ENCODE measurements at places on chromosomes 5 and 9. TPM values are rescaled to one million over a fixed set of nuclear protein-coding genes. Genes with fewer than 3 reads are reported as not detected.

DNA sequence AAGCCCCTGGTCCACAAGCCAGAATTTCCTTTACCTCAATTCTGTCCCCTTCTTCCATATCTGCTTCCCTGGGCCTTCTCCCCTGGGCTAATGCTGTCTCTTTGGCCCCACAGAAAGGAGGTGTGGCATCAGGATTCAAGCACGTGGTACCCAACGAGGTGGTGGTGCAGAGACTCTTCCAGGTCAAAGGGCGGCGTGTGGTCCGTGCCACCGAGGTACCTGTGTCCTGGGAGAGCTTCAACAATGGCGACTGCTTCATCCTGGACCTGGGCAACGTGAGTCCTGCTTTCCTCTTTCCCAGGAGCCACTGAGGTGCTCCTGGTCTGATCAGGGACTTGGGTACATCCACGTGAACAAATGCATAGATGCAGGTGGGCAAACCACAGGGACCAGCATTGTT is 42.6 kb downstream of the GSN start:
- no peak for DNase-seq

DNA sequence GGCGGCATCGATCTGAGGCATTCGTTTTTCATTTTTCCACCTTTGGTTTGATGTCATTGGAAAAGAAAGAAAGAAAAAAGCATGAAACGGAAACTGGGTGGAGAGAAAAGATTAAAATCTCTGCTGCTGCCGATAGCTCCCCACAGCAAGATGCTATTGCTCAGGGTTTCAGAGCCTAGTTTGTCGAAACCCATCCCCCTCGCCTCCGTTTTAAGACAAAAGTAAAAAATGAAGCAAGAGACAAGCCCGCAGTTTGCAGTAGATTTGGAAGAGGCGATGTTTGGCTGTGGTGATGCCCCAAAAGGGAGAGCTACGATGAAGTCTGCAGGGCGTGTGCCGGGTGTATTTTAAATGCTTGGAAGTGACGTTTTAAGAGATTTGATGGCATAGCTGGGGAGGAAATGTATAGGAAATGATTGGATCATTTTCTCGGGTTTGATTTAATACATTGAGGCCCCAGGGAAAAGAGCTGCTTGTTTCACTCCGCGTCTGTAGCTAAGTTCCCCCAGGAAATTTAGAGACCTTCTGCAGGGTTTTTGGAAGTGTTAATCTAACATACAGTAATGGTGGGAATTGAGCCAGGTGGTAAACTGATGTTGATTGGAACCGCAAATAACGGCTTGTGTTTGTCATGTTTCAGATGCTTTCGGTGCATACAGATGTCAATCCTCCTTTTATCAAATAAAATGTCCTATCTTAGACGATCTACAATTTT is 909 bp downstream of the NDFIP1 start:
- peak; percentile 65 for DNase-seq

- DNase-seq, result no peak
These were observed 66.8 kb downstream of the GOLPH3 start for GRCh38 chr5:32107291-32107690.

DNA sequence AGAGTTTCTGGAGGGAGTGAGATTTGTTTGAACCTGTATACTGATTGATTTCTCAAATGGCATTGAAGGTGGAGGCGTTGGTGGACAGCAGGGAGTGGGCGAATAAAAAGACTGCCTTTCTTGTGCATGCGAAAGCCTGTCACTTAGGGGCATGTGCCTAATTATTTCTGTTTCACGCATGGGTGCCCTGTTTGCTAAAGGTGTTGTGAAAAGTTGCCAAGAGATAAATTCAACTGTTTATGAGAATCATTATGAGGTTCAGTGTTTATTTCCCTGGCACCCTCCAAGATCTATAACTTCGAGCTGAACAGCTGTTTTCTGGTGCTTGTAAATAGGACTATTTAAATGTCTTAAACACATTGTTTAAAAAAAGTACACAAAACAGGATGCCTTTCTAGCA is 67.4 kb upstream of the DMRTA1 start:
- no peak for DNase-seq

- DNase-seq, result no peak
These were observed 695.1 kb downstream of the TAF11L14 start for GRCh38 chr5:18329328-18329727.

- DNase-seq, result no peak
These were observed at the start of gene FGF1 for GRCh38 chr5:142685418-142686209. FGF1 (minus strand) TSS chr5:142686090; CDS start chr5:142614127, 71,963 bp downstream.

DNA sequence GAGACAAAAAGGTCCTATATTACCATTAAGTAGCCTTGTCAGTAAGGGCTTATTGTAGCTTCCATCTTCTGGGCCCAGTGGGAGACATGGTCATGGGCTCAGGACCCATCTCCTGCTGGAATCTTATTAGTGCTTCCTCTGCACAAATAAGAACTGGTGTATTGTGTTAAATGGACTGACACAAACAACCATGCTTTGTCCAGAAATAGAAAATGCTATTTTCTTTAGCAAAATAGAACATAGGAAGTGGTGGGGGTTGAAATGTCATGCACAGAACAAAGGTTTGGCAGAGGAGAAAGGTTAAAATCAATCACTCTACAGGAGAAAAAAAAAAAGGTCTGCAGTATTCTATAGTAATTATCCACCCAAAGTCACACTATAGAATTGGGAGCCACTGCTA is 252.2 kb downstream of the ELAVL2 start:
- no peak for DNase-seq

DNA sequence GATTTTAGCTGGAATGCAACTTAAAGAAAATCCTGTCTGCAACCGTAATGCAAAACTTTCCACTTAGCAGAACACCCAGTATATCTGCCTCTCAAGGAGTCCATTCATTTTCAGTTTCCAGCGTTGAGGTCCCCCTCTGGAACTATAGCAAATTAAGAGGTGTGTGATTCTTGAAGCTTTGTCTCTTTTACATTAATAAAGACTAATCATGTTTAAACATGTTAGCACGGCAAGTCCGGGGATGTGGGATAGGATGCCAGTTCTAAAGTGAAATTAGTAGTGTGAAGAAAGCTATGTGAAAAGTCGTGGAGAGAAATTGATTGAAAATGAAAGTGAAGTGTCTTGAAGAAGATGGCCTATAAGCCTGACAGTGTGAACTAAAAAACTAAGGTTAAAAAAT is 429.1 kb downstream of the NR2F1-AS1 start:
- DNase-seq, result no peak

- no peak for DNase-seq
These were observed 328.6 kb downstream of the PIK3R1 start for GRCh38 chr5:68544091-68544647.

- DNase-seq, result peak; percentile 83
These were observed 55.6 kb downstream of the ARHGEF37 start for GRCh38 chr5:149636861-149637246.

DNA sequence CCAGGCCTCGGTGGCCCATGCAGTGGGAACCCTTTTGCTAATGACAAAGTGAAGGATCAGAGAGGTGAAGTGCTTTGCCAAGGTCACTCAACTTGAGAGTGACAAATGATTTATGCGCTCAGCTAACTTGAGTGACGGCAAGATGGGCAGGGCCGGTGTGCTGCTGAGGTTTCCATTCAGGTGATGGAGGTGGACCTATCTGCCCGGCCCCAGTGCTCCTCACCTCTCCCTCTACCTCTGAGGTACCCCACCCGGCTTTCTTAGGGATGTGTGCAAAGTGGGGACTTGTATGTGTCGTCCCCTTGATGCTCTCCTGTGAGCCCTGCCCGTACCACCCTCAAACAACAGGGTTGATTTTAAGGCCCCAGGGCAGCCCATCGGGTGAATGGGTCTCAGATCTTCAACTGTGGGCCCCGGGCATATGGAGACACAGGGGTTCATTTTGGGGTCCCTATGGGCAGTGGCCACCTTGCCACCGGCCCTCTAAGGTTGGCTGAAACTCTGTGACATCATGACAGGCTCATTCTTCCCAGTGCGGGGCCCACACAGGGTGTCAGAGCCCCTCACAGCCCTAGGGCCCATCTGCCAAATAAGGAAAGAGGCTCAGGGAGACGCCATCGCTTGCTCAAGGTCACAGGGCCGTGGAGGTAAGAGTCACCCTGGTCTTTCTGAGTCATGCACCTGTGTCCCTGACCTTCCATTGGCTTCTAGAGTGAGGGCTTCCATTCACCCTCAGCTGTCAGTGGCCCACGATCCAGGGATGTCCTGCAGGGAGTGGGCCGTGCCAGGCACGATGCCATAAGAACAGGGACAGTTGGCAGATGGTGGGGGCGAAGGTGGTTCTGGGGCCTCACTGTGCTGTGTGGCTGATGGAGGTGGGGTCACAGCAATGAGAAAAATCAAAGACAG is 170.6 kb upstream of the MVB12B start:
- DNase-seq, result no peak

- no peak for DNase-seq
These were observed 282.2 kb upstream of the VLDLR start for GRCh38 chr9:2339416-2339815.

The SLC6A7 gene
- not detected for total RNA-seq

The PPP2CA gene
- total RNA-seq, result 72.2 TPM

The C1QTNF3 gene
- total RNA-seq, result 12.9 TPM

The CNTFR gene
- not detected for total RNA-seq

The BHMT gene
- not detected for total RNA-seq

The TAF11L10 gene
- total RNA-seq, result not detected

The PCDHGC5 gene
- 5.8 TPM for total RNA-seq

The IFNA21 gene
- total RNA-seq, result not detected

The IFNB1 gene
- total RNA-seq, result not detected
